ENCODE measurements at places on chromosomes 5 and 9.

DNA sequence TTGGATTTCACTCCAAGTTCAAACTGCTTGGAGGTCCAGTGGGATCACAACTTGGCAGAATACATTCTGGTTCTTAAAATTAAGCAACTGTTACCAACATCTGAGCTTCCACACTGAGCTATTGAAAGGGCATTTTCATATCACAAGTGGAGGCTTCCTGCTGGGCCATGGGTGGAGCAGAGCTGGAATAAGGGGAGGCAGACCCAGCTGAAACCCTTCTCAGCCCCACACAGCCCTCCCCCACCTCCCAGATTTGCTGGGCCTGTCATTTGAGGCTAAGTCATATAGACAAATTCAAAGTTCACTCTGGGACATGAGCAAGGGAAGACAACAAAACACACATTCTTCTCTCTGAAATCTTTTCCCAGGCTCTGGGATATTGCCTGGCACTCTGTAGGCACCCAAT, 79.9 kb downstream of the ACTL7B start:
- no peak for DNase-seq

DNA sequence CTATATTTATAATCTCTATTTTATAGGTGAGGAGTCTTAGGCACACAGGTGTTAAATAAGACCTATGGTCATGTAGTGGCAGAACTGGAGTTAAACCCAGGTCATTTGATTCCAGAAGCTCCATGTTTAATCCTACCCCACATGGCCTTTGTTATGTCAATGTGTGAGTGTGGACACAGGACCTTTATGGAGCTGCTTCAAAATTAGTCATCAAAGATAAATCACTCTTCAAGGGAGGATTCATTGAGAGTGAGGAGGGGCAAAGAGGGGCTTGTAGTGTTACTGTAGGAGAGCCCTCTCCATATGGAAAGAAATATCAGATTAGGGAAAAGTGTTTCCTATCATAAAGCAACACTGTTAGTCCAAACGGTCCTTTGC, 74.6 kb upstream of the ARRDC3 start:
- DNase-seq, result no peak

DNA sequence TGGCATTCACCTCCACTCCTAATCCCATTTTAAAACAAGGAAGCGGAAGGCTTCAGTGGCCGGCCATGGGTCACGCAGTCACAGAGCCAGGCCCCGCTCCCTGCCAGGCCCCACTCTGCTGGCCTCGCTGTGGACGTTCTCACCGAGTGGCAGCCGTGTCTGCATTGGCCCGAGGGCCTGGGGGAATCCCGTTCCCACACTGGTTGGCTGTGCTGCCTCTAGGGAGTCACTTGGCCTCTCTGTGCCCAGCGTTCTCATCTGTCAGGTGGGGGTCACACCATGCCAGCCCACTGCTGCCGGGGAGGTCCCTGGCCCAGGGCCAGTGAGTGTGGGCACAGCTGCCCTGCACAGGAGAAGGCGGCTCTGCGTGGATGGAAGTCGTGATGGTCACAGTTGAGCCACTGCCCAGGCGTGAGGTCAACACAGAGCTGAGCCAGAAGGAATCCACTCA, 13.4 kb upstream of the SLC9A3 start:
- DNase-seq, result no peak

- DNase-seq, result no peak
Observed at GRCh38 chr5:126066836-126067235, 356.4 kb upstream of the GRAMD2B start.

DNA sequence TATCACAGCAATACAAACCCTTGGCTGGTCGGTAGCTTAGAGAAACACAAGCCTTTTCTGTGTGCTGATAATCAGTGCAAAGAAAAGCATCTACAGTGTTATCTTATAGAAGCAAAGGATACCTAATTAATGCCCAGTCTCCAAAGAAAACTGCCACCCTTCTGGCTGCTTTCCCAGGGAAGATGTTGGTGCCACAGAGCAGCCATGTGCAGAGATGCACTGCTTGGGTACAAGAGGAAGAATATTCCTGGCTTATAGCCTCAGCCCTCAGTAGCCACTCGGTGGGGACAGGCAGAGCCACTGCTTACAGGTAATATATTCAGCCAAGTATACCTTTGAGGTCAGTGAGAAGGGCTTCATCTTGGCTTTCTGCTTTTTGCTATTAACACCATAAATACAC, 185.3 kb downstream of the PCSK1 start:
- no peak for DNase-seq

DNA sequence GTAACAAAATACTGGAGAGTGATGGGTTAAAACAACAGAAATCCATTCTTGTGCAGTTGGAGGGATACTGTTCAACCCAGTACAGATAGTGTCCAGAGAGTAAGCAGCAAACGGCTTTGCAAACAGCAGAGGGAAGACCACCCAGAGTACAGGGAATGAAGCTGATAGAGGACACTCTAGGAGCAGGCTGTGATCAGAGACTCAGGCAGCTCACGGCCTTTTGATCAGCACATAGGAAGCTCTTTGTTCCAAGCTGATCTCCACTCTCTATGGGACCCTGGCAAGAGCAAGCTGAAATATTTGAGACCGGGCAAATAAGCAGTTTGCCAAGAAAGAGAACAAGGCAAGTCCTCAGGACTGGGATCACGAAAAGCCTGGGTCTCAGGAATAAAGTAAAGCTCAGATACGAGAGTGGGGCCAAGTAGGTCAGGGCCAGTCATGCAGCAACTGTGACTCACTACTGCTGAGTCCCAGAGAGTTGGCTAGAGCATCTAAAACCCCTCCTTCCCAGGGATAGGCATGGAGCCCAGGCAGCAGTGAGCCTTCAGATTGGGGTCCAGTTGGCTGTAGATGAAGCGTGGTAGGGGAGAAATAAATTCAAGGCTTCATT, 52.4 kb downstream of the MELK start:
- DNase-seq, result no peak

GRCh38 chr9:131046093-131046380, 37.1 kb downstream of the LAMC3 start:
- no peak for DNase-seq

GRCh38 chr5:14741131-14741530, 76.6 kb downstream of the OTULIN start:
- DNase-seq, result no peak

Measured in activated CD8-positive, alpha-beta memory T cell treated with anti-CD3 and anti-CD28 coated beads for 4 hours (primary cell).